Upper lobe of left lung (tissue), 6 donors: ENCODE measurements at places on chromosomes 7 and 10. TPM values are rescaled to one million over a fixed set of nuclear protein-coding genes. Genes with fewer than 3 reads are reported as not detected.

DNA sequence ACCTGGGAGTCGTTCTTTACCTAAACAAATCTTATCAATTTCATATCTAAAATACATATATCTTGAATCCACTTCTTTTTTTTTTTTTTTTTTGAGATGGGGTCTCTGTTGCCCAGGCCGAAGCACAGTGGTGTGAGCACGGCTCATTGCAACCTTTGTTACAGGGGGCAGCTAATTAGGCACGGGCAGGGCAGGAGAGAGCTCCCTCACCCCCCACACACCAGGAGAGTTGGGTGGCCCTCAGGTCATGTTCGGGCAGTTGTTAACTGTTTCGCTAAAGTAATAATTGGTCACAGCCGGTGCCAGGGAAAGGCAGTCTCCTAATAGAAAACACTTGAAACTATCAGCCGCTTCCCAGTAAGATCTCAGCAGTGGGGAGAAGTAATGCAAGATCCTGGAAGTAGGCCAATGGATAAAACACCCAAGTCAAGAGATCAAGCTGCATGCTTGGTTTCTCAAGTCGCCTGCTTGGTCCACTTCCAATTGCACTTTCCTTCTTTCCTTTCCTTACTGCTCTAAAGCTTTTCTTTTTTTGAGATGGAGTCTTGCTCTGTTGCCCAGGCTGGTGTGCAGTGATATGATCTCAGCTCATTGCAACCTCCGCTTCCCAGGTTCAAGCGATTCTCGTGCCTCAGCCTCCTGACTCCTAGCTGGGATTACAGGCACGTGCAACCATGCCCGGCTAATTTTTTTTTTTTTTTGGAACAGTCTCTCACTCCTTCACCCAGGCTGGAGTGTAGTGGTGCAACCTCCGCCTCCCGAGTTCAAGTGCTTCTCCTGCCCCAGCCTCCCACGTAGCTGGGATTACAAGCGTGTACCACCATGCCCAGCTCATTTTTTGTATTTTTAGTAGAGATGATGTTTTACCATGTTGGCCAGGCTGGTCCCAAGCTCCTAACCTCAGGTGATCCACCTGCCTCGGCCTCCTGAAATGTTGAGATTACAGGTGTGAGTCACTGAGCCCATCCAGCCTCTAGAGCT, 21.3 kb upstream of the EFCAB10 start:
- DNase-seq, result peak; percentile 30

GRCh38 chr7:120486164-120486563, 213.2 kb downstream of the KCND2 start:
- DNase-seq, result no peak

GLUD1 gene
- total RNA-seq, result 66.0 TPM

GRCh38 chr7:115477193-115477651, 553.3 kb downstream of the TFEC start:
- peak; percentile 80 for DNase-seq

STARD3NL gene
- total RNA-seq, result 56.1 TPM
